EH (cell line): ENCODE measurements at places on chromosomes 12 and 14.
A peak's percentile ranks its signal among the peaks of the same experiment; 100 is the strongest.

GRCh38 chr12:105401198-105401597 is 70.7 kb downstream of the C12orf75 start:
- DNase-seq: peak; percentile 54

DNA sequence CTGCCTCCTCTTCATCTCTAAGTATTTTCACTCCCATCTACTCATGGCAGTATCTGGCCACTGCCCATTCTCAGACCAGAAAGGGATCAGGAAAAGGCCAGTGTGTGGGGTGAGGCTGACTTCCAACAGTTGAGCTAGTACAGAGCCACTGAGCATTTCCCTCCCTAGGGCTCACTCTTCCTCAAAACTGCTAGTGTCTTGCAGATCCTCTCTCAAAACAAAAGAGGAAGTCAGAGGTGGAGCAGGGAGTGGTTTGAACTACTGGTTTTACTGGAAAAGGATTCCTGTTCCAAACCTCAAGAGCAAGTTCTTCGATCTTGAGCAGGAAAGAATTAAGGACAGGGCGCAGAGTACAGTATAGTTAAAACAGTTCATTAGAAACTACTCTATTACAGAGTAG is 11.7 kb upstream of the RNASE10 start:
- no peak for DNase-seq

DNA sequence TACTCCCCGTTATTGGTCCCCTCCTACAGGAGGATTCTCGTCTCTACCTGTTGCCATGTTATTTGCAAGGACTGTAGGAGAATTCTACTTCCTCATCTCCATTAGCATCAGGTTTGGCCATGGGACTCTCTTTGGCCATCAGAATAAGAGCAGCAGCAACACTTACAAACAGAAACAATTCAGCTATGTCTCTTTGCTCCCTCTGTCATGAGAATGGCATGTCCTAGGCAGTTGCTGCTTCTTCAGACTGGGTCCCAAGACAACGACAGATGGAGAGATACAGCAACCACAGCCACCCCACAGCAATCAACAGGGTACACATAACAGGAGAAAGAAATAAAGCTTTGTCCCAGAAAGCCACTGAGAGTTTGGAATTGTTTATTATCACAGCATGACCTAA is 19.7 kb downstream of the SLC41A2 start:
- DNase-seq: peak; percentile 60

DNA sequence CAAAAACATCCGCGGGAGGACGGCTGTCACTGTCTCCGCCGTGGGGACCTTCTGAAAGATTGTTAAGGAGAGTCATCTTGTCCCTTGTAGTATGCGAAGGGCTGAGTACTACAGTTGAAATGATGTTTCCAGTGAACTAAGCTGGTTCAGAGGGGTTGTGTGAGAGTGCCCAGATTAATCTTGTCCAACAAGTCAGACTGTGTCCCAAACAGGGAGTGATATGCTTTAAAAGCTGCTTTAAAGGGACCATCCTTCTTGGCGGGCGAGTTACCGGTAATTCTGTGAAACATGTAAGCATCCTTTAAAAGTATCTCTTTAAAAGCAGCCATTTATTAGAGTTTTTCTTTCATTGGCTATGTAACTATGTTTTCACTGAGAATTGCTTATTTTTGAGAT is 1.1 kb downstream of the WDR20 start:
- peak; percentile 21 for DNase-seq

DNA sequence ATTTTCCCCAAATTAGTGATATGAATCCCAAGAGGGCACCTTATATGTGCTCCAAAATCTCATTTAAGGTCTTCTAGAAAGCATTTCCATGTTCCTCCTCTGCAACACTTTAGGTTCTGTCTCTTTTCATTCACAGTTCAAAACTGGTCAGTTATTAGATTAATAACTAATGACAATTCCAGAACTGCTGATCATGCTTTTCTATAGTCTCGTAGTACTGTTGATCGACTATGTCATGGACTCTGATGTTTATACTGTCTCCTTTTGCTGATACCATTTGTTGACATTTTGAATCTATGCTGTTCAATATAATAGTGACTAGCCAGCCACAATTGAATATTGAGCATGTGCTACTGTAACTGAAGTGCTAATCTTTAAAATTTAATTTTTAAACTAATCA is 728.3 kb downstream of the LRFN5 start:
- DNase-seq: no peak

- DNase-seq: no peak
These were observed 156.6 kb downstream of the PAX9 start for GRCh38 chr14:36818246-36818645.

DNA sequence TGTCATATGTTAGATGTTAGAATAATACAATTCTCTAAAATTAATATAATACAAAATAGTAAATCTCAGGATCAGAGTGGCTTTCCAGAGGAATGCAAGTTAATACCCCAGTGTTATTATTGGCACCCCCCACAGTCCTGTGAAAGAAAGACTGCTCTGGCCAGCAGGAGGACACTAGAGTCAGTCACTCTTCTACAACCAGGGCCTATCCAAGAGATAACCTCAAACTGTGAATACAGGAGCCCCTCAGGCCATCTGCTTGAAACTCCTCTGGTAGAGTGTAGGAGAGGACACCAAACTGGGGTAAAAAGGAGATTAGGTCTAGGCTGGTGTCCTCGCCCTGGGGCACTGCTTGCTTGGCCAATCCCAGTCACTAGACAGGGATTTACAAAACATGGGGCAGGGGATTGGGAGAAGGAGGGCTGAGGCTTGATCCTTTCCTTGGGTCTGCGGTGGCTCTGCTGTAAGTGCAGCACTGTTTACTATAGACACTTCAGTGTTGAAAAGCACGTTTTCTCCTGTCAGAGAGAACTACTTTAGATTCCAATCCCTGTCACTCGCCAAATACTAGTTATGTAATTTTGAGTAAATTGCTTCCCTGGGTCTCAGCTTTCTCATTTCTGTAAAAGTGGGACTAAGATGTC is 44.5 kb upstream of the PTPRR start:
- no peak for DNase-seq

- DNase-seq: peak; percentile 2
These were observed 26.4 kb downstream of the NOS1 start for GRCh38 chr12:117334855-117335587.

GRCh38 chr14:101635749-101636560 is 74.7 kb downstream of the DIO3 start:
- peak; percentile 3 for DNase-seq

GRCh38 chr14:29355331-29355730 is 572.3 kb downstream of the PRKD1 start:
- no peak for DNase-seq

- peak; percentile 36 for DNase-seq
These were observed 1987.2 kb upstream of the SEL1L start for GRCh38 chr14:83520837-83521236.

- no peak for DNase-seq
These were observed 257.8 kb downstream of the NUAK1 start for GRCh38 chr12:105880824-105881388.

DNA sequence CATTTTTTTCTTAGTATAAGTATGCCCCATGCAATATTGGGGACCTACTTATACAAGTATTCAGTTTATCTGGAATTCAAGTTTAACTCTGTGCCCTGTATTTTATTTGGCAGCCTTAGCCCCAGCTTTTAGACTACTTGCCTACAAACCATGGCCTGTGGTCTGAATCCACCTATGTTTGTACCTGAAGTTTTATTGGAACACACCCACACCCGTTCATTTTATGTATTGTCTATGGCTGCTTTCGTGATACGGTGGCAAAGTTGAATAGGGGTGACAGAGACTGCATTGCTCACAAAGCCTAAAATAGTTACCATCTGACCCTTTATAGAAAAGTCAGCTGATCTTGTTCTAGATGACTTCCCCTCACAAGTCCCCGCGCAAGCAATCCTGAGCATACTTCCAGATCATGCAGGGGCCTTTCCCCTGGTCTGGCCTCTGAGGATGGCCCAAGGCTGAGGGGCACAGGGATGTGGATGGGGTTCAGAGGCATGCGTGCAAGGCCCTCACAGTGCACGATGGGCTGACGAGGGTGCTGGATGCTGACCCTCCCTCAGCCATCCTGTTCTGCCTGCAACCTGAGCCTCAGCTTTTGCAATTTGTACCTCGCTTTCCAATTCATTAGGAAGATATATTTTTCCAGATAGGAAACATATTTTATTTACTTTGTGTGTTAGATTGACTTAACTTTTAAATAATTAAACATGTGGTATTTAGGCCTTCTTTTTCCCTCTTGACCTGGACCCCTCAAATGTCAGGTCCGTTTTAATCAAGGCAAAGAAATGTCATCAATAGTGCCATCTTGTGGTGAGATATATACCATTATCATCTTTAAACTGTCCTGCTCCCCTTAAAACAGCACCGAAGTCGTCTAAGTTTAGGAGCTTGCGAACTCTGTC is 527.3 kb upstream of the CCDC196 start:
- DNase-seq: peak; percentile 37

DNA sequence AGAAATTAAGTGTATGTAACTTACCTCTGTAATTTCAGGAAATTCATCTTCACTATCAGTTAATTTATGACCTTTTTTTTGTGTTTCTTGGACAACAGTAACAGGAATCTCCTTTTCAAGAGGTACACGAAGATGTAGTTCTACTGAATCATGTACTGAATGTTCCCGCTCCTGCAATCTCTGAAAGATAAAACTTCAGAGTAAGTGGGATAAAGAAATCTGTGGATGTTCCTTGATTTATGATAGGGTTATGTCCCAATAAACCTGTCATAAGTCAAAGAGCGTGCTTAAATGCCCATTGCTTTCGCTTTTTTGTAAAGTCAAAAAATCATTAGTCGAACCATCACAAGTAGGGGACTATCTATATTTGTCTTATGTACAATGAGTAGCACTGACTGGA is 40.8 kb downstream of the SENP1 start:
- no peak for DNase-seq

- no peak for DNase-seq
These were observed 123.5 kb upstream of the BCL2L14 start for GRCh38 chr12:11947213-11947612.

DNA sequence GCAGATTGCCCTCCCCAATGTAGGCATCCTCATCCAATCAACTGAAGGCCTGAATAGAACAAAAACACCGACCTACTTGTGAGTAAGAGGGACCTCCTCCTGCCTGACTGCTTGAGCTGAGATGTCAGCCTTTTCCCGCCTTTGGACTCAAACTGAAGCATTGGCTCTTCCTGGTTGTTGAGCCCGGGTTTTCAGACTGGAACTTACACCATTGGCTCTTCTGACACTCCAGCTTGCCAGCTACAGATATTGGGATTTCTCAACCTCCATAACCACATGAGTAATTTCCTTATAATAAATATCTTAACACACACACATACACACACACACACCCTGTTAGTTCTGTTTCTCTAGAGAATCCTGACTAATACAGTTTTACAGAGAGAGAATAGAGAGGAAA is 173.4 kb upstream of the NTF3 start:
- DNase-seq: peak; percentile 92

- DNase-seq: no peak
These were observed 3.6 kb downstream of the FNTB start for GRCh38 chr14:64990296-64990695.

- DNase-seq: no peak
These were observed 16.8 kb upstream of the LEMD3 start for GRCh38 chr12:65152596-65152995.

DNA sequence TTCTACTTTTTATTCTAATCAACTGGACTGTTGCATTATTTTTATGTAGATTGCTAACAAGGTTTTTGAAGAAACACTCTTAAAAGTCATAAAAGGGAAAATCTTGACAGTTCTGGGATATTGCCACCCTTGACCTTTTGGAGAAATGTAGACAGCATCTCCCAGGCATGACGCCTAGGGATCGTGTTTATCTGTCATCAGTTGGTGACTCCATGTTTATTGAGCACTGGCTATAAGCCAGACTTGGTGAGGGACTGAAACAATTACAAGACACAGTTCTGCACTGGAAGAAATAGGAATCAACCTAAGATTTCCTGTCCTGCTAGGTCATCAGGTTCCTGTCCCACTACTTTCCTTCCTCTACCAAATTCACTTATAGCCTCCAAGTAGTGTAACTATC is 34.5 kb downstream of the HMGA2 start:
- DNase-seq: peak; percentile 84

- DNase-seq: no peak
These were observed 11.1 kb upstream of the KRT73 start for GRCh38 chr12:52629281-52630007.

- DNase-seq: no peak
These were observed 34.0 kb downstream of the MVK start for GRCh38 chr12:109607618-109608017.

GRCh38 chr12:80472911-80473500 is 29.0 kb downstream of the PTPRQ start:
- DNase-seq: peak; percentile 66

DNA sequence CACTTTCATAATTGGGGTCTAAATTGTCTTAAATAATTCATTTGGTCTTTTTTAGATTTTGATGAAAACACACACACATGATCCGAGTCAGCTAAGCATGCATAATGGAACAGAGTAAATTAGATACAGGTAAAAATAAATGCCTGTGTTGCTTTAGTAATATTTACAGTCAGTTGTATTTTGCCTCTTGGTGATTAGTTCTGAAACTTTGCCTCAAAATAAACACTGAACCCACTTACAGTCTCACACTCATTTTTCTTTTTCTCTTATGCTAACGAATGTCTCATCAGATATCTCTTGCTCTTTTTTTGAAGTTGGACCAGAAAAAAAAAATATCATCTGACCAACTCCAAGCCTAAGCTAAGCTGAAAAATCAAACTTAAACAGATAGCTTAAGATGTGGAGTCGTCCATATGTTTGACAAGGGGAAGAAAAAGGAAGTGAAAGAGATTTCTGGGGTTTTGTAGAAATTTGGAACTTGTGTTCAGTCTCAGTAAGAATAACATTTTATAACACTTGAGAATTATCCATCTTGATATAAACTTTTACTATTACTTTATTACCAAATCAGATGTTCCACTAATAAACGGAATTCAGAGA is 592.5 kb downstream of the RPL10L start:
- no peak for DNase-seq

DNA sequence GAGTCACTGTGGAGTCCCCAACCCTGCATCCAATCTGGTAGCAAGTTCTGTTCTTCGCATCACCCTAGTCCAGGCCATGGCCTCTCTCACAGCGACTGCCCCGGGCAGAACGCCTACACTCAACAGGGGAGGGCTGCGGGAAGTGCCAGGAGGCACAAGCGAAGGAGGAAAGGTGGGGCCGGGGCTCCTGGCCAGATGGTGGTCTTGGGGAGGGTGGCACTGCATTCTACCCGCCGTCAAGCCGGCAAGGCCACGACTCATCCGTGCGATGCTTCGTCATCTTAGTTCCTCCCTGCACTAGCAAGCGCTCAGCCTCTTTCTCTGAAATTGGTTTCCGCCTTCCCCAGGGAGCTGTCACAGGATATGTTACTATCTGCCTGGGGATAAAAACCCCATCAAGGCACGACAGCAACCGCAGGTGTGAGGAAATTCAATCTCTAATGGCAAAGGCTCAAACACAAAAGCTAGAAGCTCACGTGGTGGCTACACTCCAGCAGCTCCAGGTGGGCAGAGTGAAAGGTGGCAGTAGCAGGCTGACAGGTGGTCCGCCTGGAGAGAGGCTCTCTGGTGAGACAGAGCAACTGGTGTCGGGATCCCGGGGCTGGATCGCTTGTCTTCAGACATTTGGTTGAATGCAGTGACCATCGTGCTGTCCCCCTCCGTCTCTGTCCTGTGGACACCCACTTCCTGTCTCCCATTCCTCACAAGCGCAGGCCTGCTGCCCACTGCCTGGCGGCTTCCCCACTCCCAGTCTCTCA is 34.1 kb downstream of the ACADS start:
- no peak for DNase-seq
